ENCODE measurements at places on chromosomes 16 and 17.

DNA sequence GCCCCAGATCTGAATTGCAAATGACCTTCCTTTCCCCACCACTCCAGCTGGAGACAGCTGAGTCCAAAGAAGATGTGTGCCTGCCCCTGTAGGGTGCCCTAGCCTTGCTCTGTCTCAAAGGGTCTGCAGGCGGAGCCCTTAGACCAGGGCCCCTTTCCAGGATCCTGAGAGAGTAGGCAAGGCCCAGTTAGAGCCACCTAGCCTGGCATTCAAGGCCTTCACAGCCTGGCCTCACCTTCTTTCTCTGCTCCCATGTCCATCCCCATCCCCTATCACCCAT, 66.6 kb upstream of the LHX1 start:
- no peak for DNase-seq

GRCh38 chr17:33574942-33575445, 281.9 kb upstream of the ASIC2 start:
- no peak for DNase-seq

- DNase-seq = no peak
Measured at GRCh38 chr16:21159281-21159951, 942 bp downstream of the LDAF1 start.

- no peak for DNase-seq
Measured at GRCh38 chr17:530851-531250, 178.2 kb upstream of the RPH3AL start.

- no peak for DNase-seq
Measured at GRCh38 chr16:1105888-1106620, 10.0 kb upstream of the C1QTNF8 start.

- DNase-seq = no peak
Measured at GRCh38 chr16:81882559-81882958, 103.5 kb downstream of the PLCG2 start.

- DNase-seq = no peak
Measured at GRCh38 chr16:84631886-84632285, 14.0 kb upstream of the COTL1 start.

DNA sequence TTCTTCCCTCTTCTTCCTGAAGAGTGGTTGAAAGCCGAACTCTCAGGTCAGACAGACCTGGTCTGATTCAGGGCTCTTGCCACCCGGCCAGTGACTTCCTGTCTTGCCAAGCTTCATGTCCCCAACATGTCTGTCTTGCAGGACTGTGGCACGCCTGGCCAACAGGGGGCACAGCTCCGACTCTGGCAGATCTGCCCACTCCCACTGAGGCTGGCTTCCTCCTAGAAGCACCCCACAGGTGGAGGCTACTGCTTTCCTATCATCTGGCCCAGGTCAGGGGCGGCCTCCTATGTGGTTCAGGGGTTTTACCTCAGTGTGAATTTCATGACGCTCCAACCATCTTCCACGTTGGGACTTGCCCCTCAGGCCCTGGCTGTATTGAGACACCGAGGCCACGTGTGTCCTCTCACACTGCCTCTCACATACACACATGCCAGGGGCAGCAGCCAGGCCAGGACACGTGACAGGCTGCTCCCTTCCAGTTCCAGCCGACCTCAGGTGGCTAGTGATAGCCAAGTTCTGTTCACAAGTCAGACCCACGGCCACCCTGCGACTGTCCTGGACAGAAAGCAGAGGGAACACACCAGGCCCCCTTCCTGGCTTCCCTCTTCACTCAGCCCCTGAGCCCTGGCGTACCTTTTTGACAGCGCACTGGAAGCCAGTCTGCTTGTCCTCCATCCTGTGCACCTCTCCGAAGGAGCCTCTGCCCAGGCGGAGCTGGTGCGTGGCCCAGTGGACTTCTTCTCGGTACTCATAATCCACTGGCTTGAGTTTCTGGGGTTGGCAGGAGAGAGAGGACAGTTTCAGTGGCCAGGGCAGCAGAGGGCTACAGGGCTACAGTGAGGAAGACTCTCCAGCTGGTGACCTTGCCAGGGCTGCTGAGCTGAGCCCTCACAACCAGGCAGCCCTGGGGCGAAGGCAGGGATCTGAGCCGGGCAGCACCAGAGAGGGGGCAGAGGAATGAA, 22.6 kb upstream of the SPATA32 start:
- DNase-seq = no peak

GRCh38 chr17:41212524-41213169, 13.8 kb upstream of the KRTAP9-2 start:
- no peak for DNase-seq

- DNase-seq = no peak
Measured at GRCh38 chr16:65120461-65120830, 1.4 kb downstream of the CDH11 start.

DNA sequence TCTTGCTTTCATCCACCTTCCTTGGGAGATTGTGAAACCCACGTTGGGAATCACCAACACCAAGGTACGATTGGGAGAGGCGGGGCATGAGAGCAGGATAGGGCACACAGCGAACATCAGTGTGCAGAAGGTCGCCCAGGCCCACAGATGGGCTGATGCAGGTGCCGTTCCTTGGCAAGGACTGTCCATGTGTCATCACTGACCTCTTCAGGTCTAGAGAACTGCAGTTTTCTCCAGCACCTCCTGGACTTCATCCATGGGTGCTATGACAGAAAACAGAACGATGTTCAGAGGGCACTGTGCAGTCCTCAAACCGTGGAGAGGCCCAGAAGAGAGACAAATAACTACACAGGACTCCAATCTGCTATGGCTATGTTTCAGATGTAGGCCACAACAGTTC, 23.9 kb upstream of the TAT start:
- DNase-seq = no peak

- DNase-seq = no peak
Measured at GRCh38 chr16:76818606-76819181, 372.3 kb upstream of the MON1B start.

GRCh38 chr16:17293813-17294558, 176.8 kb downstream of the XYLT1 start:
- DNase-seq = no peak

DNA sequence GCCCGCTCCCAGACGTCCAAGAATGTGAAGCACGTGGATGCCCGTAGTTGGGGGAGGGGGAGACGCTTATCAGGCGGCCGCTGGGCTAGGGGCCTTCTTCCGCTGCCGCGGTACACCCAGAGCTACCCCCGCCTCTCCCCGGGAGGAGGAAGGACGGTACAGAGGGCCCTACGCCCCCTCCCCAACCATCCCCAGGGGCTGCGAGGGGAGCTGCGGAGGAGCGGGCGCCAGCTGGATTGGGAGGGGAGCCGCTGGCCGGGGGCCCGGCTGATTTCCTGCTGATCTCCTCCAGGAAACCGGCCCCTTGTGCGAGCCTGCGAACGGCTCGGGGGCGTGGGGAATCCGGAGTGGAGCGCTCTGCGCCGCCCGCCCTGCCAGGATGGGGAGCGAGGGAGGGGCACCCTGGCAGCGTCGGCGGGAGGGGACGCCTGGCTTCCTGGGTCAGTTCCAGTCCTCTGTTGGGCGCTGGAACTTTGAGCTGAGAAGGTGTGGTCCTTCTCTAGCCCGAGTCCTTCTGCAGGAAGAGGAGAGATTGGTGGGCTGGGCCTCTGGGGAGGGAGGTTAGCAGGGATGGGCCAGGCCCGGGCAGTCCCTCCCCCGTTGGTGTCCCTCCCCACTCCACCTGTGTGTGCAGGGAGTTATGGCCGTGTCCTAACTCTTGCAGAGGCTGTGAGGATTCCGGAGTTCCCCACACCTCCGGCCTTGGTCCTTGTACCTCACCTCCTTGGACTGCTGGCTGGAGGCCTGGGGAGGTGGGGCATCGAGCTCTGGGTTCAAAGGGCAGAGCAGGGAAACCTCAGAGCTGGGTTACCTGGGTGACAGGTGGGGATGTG, 19.2 kb downstream of the GJD3 start:
- no peak for DNase-seq

DNA sequence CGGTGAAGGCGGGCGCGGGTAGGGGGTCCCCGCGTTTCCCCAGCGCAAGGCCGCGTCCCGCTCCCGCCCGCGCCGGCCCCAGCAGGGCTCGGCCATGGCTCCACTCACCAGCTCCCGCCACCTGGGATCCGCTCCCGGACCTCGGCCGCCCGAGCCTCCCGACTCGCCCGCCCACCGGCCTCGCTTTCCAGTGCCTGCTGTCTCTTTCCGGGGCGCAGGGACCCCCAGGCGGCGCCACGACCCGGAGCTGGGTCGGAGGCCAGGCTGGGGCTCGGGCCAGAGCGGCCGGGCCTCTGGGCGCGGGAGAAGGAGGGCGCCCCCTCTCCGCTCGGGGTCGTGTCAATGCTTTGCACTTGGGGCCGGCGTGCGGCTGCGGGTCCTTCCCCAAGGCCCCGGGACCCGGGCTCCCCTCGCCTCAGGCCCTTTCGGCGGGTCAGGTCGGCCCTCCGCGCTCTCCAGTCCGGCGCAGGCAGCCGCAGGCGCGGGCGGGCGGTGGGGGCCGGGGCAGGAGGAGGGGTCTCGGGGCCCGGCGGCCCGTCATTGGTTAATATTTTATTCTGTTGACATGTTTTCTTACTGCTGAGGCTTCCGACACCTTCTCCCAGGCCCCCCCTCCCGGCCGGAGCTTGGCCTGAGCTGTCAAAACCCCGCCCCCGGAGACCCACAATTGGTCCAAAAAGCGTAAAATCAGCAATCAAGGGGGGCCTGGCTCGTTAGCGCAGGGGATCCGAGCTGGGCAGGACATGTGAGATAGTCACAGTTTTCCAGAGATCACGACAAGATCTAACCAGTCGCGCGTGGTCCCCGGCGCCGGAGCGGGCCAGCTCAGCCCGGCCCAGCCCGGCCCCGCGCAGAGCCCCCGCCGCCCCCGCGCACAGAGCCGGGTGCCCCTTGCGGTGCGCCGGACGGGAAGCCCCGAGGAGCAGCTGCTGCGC, at the start of gene TBX2:
Gene TBX2 (plus strand): TSS at position 713 of the 935 bp plus-strand sequence. CDS start 334 bp downstream, outside the sequence.
- no peak for DNase-seq

GRCh38 chr17:38877130-38877851, 7.4 kb downstream of the LASP1 start:
- DNase-seq = no peak

DNA sequence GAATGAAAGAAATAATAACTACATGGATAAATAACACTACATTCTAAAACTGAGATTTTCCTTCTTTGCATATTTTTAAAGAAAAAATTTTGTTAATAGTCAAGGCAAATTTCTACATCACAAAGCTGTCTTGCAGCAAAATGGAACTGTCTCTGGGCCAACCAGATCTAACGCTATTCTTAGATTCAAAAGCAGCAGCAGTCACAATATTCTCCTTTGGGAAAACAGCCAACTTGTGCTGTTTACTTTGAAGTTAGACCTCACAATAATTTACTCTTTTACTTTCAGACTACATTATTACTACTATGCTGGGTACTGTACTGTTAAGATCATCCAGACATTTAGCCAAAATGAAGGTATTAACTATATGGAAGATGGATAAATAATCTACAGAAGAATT, 189.1 kb downstream of the CEP112 start:
- no peak for DNase-seq

- DNase-seq = no peak
Measured at GRCh38 chr16:65658349-65658748, 536.5 kb upstream of the CDH11 start.

DNA sequence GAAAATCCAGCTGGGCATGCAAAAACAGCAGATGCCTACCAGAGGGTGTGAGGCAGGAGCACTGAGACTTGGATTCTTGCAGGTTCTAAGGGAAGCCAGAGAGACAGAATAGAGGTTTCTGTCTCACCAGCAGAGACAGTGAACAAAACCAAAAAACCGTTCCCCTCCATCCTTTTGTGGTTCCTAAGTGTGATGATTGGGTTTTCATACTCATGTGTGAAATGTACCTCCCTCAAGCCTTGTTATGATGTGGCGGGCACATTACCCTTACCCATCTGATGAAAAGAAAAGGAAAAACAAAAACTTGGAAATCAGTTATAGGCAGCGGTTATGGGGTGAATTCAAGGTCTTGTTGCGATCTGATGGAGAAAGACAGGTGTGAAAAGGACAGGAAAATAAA, 172.6 kb upstream of the CDH13 start:
- DNase-seq = no peak

DNA sequence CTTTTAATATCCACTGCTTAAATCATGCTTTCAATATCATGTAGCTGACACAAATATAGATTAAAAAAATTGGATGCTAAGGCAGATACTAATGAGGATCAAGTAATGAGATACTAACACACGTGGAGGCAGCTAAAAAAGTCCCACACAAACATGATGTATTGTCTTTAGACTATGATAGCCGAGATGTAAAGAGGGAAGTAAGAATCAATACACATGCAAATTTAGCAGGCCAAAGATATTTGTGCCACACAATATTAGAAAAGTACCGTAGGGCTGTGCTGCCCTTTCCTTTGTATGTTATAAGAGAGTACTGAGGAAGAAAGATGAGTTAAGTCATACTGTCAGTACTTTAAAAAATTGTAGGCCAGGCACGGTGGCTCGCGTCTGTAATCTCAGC, 51.4 kb upstream of the STAC2 start:
- no peak for DNase-seq
